Fibroblast of upper back skin (primary cell): ENCODE measurements at places on chromosomes 7 and 10.

- no peak for DNase-seq
Measured at GRCh38 chr7:29620556-29620930, 56.9 kb downstream of the PRR15 start.

DNA sequence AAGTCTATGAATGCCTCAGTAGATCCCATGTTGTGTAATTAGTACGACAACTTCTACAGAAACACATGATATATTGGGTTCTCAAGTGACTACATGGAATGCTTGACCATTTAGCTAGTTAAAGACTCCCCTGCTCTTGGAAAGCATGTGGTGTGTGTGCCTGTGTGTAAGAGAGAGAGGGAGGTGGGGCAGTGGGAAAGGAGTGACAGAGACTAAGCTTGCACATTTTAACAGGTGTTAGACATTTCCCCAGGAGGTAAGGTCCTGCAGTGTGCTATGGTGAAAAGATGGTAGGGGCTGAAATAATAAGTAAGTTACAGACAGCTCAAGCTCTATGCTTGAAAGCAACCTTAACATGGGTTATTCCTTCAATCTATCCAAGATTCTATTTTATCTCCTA is 241.7 kb upstream of the GHITM start:
- no peak for DNase-seq

- no peak for DNase-seq
Measured at GRCh38 chr10:10892290-10892875, 125.3 kb upstream of the CELF2 start.

- DNase-seq, result peak; percentile 74
Measured at GRCh38 chr10:3887885-3888476, 103.0 kb upstream of the KLF6 start.

GRCh38 chr10:32180390-32181280 is 124.4 kb upstream of the KIF5B start:
- DNase-seq, result no peak

GRCh38 chr10:11331046-11331577 is 280.3 kb downstream of the USP6NL start:
- no peak for DNase-seq

DNA sequence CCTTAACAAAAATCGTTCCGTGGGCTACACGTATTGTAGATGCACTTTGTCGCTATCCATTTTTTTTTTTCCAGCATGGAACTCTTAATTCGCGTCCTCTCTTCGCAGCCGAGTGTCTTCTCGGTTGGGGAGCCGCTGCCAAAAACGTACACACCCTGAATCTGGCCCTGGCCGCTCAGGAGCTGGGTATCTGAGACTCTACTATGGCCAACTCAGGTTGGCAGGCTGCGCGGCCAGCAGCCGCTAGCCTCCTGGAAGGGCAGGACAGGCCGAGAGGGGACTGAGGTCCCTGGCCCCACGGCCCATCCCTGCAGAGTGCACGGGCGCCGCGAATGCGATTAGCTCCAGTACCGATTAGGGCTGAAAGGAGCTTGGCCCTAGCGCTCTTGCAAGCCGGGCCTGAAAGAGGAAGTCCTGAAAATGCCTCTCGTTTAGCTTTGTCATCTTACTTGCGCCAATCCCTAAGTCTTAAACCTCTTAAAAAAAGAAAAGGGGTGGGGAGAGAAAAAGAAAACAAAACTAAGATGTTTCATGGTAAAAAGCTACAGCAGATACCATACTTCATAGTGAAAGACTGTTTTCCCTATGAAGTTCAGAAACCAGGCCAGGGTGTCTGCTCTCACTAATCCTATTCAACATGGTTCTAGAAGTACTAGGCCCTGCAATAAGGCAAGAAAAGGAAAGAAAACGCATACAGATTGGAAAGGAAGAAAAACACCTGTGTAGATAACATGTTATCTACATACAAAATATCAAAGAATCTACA is 113.2 kb upstream of the RHEB start:
- DNase-seq, result no peak

GRCh38 chr7:70052691-70053090 is 454.4 kb downstream of the AUTS2 start:
- peak; percentile 93 for DNase-seq

GRCh38 chr10:78672918-78673317 is 395.8 kb upstream of the ZMIZ1 start:
- peak; percentile 59 for DNase-seq

DNA sequence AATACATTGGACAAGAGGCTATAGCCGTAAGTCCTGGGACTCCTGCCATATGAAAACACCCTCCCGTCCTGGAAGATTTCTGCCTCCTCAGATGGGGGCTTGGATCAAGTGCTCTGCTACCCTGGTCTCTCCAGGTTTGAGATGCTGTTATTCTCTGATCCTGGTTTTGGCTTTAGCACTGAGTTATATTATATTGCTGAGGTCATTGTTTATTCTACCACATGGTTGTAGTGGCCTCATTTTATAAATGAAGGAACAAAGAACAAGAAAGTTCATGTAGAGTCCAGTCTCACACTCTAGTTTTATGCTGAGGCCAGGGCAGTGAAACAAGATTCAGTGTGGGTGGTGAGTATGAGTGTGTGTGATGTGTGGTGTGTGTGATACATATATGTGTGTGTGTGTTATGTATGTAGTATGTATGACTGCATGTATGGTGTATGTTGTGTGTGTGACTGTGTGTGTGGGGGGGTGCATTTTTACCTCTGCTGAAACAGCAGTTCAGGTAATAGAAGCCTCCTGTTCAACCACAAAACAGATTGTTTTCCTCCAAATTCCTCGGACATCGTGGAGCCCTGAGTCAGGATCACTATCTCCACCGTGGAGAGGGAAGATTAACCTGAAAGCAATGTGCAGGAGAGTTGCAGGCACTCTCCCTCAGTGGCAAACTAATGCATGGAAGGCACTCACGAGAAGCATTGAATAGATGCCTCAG is 80.7 kb downstream of the C7orf25 start:
- DNase-seq, result peak; percentile 12

DNA sequence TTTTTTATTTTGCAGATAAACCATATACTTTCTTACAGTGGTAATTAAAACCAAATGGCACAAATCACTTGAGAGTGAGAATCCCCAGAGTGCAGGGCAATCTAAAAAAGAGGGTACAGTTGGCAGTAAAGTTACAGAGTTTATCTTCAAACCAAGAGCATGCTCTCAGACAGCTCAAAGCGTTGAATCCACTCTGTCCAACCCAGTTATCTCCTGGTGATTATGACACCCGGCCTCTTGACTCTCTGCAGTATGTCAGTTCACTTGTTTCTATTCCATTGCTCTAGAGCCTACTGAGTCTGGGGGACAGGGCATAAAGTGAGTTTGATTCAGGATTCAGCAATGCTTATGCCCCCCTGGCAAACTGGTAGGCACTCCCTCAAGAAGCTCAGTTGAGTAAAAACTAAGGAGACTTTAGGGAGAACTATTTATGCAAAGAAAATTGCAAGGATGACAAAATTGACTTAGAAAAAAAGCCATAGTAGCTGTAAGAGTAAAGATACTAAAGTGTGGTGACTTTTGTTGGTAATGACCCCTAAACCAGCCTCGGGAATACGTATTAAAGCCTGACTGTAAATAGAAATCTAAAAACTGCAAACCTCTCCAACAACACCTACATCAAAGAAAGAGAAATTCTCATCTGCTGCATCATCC is 55.5 kb downstream of the COL1A2 start:
- no peak for DNase-seq

DNA sequence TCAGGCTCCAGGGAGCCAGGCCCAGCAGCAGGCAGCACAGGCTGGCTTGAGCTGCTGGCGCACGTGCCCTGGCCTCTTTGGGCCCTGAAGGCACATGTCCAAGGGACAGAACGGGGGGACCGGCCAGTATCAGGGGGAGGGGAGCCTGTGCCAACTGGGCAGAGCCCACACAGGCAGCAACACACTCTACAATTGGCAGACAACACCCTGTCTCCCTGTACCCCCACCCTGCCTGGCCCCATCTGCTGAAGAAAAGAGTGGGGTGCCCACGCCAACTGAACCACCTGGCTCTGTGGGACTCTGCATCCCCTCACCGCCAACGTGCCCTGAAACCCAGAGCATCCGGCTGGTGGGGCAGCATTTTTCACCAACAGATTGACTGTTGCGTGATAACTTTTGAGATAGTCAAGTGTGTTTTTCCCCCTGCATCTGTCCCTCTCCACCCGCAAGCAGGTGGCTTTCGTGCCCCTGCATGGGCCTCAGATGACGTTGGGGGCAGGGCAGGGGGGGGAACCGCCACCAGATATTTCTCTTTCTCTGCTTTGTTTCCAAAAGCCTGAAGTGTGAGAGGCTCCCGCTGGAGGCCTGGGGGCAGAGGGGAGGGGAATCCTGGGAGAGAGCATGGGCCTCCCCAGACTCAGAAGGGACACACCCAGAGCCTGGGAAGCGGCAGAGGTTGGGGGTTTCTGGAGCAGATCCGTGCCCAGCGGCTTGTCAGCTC is 21.8 kb downstream of the SLIT1 start:
- DNase-seq, result no peak

- peak; percentile 69 for DNase-seq
Measured at GRCh38 chr7:144384555-144385245, 18.8 kb downstream of the NOBOX start.

DNA sequence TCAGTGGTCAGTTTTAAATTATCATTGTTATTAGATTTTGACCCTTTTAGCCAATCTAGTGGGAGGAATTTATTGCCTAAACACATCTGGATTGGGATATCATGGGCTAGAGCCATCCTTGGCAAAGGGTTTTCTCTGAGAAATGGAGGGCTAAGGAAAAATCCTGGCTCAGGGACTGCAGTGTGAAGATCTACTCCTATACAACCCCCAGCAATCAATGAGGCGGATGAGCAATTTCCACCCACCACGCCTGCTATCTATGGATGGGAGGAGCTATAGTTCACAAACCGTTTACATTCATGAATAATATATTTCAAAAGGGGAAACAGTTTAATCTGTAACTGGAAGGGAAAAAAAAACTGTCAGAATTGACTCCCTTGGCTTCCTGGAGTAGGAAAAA is 2.7 kb downstream of the CAV1 start:
- peak; percentile 64 for DNase-seq

DNA sequence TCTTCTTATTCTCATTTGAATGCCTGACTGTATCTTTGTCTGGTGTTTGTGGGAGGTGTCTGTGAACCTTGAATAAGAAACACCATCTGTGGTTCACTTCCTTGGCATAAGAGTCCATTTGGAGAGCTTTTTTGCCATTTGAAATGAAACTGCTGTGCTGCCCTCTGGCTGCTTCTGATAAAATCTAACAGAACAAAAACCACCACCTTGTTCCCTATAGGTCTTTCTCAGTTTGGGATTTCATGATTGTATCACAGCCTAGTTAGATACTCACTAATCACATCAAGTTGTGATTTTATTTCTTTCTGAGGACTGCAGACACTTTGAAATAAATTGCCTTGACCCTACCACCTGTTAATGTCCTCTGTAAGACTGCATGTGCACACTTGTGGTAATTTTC is 102.7 kb upstream of the FAM13C start:
- DNase-seq, result peak; percentile 54

GRCh38 chr7:41134300-41135255 is 568.3 kb downstream of the INHBA start:
- DNase-seq, result peak; percentile 77

GRCh38 chr10:24446739-24447138 is 237.8 kb downstream of the KIAA1217 start:
- peak; percentile 85 for DNase-seq

GRCh38 chr7:43584195-43584586 is 1.3 kb downstream of the STK17A start:
- DNase-seq, result peak; percentile 40

DNA sequence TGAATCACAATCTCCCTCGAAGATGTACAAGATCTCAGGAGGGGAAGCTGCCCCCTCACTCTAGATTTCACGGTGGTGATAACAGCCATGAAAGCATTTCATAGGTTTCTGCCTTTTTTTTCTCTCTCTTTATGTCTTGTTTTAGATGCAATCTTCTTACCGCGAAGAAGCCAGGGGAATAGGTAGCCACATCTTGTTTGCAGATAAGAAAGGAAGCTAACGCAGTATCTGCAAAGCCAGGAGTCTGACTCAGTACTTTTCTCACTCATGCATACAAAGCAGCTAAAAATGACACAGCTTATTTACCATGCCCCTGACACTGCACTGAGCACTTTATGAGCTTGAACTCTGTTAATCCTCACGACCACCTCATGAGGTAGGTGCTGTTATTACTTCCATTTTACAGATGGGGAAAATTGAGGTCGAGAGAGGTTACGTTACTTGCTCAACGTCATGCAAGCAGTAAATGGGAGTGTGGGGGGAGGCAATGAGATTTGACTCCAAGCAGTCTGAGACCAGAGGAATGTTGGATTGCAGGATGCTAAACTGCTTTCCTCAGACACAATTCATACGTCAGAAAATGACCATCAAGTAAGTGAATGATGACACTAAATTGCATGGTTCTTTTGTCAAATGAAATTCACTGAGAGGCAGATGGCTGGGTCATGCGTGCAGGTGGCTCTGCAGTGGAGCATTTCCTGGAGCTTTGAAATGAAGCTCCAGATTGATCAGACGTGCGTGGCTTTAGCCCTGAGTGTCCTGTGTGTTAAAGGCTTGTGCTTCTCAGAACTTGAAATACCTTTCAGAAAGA is 3.3 kb downstream of the MAP3K8 start:
- peak; percentile 75 for DNase-seq

DNA sequence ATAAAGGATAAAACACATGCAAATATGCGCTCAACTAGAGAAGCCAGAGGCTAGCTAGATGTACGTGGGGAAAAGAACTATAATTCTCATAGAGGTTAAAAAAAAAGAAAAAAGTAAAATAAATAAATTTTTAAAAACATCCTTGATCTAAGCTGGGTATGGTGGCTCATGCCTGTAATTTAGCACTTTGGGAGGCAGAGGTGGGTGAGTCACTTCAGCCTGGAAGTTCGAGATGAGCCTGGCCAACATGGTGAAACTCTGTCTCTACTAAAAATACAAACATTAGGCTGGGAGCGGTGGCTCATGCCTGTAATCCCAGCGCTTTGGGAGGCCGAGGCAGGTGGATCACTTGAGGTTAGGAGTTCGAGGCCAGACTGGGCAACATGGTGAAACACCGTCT is 18.6 kb upstream of the HSPA12A start:
- DNase-seq, result no peak

DNA sequence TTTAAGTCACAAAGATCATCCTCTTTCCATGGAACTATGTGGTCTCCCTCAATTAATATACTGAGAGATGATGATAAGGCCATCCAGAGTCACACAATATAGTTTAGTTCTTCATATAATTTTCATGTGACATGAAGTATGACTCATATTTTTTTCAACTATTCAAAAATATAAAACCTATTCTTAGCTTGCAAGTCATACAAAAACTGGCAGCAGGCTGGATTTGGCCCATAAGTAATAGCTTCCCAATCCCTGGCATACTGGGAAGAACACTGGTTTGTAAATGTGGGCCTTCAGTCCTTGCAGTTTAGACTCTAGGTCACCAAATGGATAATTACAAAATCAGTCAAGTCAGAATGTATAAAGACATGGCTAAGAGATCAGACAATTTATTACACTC is 356.6 kb downstream of the PPP1R3A start:
- peak; percentile 1 for DNase-seq

DNA sequence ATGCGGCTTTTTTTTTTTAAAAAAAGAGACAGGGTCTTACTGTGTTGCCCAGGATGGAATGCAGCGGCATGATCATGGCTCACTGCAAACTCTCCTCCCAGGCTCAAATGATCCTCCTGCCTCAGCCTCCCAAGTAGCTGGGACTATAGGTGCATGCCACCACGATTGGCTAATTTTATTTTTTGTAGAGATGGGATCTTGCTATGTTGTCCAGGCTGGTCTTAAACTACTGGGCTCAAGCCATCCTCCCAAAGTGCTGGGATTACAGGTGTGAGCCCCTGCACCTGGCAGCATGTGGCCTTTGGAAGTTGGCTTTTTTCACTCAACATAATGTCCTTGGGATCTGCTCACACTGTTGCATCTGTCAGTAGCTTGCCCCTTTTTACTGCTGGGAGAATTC is 65.1 kb downstream of the AMZ1 start:
- DNase-seq, result no peak
